Activated T-cell treated with anti-CD3 and anti-CD28 coated beads for 1 hour (primary cell): ENCODE measurements at places on chromosomes 6 and 20.

DNA sequence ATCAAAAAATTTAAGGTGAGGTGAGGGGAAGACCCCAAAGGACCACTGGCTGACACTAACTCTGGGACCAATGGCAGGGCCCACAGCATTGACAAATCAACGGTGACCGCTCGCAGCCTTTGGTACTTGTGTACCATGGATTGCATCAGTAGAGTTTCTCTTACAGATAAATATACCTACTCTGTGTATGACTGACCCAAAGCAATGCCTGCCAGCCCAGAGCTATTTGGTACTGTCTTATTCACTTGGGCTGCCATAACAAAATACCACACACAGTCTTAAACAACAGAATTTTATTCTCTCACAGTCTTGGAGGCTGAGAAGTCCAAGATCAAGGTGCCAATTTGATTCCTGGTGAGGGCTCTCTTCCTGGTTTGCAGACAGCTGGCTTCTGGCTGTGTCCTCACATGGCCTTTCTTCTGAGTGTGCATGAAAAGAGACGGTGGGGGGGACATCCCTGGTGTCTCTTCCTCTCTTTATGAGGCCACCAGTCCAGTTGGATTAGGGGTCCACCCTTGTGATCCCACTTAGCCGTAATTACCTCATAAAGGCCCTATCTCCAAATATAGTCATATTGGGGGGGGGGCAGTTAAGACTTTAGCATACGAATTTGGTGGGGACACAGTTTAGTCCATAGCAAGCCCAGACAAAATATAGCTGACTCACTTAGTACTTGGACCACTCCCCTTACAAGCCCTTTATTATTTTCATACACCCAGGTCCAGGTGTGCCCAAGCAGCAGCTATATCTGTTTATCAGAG is 336.3 kb downstream of the CD83 start:
- no peak for DNase-seq

DNA sequence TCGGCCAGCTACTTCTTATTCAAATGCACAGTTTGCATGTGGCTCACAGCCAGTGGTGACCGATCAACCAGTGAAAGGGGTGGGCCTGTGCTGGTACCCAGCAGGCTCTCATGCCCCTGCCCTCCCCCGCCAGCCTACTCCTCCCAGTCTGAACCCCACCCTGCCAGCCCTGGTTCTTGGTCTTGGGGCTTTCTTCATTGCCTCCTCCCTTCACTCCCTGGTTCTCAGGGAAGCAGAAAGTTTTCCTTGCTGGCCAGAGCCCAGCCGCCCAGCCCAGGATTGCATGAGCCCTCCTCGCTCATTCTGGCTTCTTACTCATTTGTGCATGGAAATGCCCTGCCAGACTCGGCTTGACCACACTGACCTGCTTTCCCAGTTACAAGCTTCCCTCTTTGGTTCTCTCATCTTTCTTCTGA is 40.8 kb downstream of the KCNK17 start:
- DNase-seq, result no peak

DNA sequence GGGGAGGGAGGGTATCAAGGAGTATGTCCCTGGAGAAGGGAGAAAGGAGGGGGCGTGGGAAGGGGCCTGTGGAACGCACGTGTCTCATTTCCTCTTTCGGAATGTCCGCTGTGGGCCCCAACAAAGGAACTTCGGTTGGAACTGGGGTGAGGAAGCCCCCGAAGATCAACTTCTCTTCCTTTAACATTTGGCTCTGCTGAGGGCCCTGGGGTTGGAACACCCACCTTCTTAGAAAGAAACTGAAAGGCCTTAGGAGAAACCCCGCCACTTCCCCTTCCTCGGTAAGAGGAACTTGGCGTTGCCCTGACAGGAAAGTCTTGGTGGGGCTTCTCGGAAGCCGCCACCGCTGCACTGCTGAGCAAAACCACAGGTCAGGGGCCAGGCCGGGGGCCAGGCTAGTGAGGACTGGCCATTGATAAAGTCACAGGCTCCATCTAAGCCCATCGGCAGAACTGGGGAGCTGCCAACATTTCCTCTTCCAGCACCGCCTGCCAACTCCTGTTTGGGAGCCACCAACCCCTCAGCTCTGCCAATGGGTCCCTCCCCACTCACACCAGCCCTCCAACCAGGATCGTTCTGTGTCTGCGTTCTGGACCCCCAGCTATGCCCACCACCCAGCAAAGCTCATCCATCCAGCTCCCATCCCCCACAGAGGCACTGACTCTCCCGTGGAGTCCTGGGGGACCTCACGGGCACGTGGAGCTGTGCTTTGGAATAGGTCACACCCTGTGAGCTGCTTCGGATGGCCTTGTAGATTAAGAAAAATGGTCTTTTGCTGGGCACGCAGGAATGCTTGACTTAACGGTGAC is 44.8 kb downstream of the FGD2 start:
- DNase-seq, result peak; percentile 22

DNA sequence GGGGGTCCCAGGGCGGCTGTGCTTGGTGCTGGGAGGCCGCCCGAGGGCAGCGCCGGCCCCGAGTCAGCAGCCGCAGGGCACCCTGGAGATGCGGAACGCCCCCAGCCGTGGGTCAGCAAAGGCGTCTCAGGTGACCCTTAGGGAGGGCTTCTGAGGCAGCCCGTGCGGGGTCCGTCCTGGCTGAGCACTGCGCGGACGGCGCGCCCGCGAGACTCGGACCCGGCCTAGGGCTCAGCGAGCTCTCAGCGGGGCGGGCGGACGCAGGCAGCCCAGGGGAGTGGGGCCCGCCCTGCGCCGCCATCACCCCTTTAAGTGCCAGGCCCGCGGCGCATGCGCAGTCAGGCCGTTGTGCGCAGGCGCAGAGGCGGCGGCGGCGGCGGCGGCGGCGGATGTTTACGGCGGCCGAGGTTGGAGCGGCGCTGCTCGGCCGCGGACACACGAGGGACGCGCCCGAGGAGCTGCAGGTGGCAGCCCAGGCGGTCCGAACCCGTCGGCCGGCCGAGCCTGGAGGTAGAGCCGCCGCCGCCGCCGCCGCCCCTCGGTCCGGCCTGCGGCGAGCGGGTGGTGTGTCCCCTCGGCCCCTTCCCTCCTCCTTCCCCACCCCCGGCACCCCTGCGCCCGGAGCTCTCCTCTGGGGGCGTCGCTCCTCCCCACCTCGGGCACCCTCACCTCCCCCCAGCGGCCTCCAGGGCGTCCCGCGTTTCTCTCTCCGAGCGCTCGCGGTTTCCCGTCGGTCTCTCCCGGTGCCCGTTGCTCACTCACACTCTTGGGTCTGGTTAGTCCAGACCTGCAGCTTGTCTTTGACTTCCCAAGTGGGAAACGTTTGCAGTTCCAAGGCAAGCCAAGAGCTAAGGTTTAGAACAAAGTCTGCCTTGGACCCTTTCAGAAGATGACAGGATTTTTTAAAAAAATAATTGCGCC is at the start of gene PCMTD2:
Gene PCMTD2 (plus strand): TSS at position 388 of the 921 bp plus-strand sequence. CDS start 4,218 bp downstream, outside the sequence.
- peak; percentile 84 for DNase-seq

GRCh38 chr20:51091406-51092195 is 68.7 kb upstream of the KCNG1 start:
- DNase-seq, result no peak

- DNase-seq, result no peak
These were observed 830 bp upstream of the CYP24A1 start for GRCh38 chr20:54174457-54175175.

- no peak for DNase-seq
These were observed 31.8 kb upstream of the ELMO2 start for GRCh38 chr20:46438156-46438750.

- no peak for DNase-seq
These were observed 46.3 kb upstream of the RPS6KA2 start for GRCh38 chr6:166673309-166673708.

DNA sequence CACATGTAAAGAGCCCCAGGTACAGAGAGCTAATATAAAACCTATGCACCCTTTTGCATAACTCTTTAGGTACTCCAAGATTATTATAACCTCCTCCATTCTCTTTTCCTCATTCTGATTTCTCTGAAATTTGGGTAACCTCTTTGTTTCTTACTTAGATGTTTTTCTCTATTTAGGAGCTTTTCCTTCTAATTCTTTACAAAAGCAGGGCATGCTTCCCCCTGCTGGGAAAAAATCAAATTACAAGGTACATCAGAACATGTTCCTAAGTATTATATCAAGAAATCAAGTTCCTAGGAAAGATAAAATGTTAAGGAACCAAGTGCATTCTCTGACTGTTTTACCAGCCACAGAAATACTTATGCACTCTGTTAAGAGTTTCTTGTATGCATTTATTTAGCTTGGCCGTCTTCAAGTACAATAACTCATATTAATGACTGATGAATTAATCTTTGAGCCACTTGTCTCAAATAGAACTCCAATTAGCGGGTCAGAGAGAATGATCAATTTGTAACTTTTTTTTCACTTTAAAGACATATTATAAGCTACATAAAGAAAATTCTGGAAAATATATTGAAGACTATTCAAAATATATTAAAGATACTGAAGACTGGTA is 2.1 kb downstream of the KHDRBS2 start:
- no peak for DNase-seq

- no peak for DNase-seq
These were observed 496.3 kb downstream of the CDH26 start for GRCh38 chr20:60454491-60454890.

DNA sequence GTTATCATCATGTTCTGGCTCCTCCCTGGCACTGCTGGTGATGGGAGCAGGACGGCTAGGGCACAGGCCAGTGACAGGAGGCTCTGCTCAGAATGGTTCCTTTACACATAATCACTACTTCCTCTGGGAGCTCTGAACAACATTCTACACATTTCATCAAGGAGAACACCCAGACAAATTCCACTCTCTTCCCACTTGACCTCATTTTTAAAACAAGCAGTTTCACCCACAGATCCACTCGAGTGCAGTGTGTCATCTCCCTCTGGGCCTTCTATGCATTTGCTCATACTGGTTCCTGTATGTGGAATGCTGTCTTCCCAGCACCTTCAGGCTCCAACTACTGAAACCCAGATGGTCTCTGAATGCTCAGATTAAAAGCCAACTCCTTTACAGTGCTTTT is 84.8 kb downstream of the ELOVL5 start:
- DNase-seq, result no peak

DNA sequence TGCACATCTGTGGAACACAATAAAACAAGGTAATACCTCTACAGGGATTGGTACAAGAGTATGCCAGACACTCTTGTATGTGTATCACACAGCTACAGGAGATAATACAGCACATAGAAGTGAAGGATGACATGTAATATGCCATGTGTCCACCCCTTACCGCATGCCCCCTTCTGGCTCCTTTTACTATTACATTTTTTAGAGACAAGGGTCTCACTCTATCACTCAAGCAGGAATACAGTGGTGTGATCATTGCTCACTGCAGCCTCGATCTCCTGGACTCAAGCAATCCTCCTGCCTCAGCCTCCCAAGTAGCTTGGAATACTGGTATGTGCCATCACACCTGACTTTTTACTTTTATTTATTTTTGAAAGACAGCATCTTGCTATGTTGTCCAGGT is 4.2 kb upstream of the NCR3 start:
- no peak for DNase-seq

GRCh38 chr20:43689165-43689564 is 22.3 kb downstream of the MYBL2 start:
- no peak for DNase-seq

DNA sequence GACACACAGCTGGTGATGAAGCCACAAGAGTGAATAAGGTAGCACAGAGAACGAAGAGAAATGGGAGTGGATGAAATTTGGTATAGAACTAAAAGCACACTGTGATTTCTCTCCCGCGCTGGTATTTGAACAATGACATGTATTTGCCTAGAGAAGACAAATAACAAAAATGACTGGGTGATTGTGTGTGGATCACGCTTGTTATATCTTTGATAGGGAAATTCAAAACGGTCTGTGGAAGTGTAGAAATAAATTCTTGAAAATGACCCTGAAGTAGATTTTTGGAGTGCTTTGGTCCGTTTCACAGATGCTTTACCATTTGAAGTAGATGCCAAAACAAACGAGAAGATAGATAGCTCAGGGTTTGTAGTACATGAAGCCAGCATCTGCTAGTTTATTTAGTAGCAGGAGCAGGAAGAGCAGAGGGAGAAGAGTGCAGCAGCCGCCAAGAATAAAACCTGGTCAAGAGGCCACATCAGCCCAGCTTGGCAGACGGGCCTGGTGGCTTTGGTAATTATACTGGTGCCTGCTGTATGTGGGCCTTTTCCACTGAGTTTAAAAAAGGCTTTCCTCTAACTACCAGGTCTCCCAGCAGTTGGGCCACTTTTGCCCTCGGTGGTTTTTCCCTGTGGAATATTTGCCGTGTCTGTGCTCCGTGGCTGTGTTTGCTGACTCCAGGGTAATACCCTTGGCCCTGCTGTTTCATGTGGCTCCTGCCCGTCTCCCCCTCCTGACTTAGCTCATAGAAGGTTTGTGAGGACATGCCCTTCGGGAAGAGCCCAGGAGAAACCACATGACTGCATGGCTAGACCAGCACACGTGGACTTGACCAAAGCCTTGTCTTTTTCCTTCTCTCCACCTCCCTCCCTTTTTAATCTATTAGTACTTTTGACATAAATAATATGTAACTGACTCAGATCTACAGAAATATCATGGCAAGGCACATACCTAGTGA is 294.0 kb downstream of the SOX4 start:
- no peak for DNase-seq

GRCh38 chr20:36812594-36813463 is 39.3 kb upstream of the DSN1 start:
- no peak for DNase-seq

GRCh38 chr20:47814632-47815415 is 29.5 kb upstream of the SULF2 start:
- no peak for DNase-seq

DNA sequence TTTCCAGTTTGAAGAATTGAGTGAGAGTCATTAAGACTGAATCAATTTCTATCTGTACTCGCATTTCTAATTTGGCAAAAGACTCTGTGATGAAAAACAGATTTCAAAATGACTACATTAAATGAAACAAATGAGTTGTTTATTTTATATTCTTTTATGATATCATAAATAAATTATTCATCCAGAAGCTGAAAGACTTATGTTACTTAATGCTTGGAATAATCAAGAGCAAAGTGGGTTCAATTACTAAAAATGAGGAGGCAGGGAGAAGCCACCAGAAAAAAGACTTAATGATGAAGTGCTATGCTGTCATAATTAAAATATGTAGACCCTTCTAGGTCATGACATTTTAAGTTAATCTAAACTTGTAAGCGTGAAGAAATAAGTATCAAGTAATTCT is 130.6 kb upstream of the FERMT1 start:
- DNase-seq, result no peak

- DNase-seq, result no peak
These were observed 70.9 kb downstream of the REV3L start for GRCh38 chr6:111411978-111412566.

DNA sequence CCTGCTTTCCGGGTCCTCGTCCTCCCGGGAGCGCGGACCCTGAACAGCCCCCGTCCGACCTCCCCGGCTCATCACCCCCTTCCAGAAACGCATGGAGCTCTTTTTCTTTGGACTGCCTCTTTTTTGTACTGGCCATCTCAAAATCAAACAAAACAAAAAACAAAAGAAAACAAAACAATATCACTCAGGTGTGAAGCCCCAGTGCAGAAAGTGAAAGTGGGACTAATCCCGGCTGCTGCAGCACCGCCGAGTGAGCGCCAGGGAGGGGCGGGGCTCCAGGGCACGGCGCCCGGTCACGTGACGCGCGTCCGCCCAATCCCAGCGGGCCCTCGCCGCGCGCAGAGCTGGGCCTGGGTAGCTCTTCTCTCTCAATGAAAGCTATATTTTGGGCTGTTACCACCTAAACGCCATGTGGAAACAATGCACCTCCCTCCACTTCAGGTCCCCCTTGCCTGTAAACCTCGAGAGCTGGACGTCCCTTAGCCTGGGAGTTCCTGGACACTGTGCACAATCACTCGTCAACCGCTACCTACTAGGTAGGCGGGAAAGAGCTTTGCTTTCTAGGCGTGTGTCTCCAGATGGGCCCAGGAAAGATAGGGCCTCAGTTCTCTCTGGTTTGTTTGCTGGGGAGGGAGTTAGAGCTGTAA is 93.7 kb upstream of the PRDM1 start:
- DNase-seq, result peak; percentile 83

GRCh38 chr6:48889429-48889828 is 573.6 kb downstream of the MMUT start:
- no peak for DNase-seq
